ENCODE measurements at places on chromosomes 2 and 18.
A peak's percentile ranks its signal among the peaks of the same experiment; 100 is the strongest.

DNA sequence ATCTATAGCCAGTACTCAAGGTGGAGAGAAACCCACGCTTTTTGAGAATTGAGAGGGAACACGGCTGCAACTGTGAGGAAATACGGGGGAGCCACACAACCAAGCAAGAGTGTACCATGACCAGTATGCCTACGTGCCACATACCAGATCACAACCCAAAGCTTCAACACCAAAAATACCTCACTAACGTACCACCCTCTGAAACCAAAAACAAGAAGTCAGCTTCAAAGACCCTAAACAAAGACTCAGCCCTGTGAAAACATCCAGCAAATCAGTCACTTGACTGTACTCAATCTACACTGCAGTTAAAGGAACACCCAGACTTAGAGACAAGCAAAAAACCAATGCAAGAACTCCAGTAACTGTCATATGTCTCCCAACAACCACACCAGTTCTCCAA lies 17.0 kb downstream of the RNU4ATAC start:
- no peaks in the 10 kb centered on the region for H3K27me3 ChIP-seq
- no peak overlapping the region for H3K4me3 ChIP-seq
- H3K27ac ChIP-seq: peak overlapping the region; percentile 39

DNA sequence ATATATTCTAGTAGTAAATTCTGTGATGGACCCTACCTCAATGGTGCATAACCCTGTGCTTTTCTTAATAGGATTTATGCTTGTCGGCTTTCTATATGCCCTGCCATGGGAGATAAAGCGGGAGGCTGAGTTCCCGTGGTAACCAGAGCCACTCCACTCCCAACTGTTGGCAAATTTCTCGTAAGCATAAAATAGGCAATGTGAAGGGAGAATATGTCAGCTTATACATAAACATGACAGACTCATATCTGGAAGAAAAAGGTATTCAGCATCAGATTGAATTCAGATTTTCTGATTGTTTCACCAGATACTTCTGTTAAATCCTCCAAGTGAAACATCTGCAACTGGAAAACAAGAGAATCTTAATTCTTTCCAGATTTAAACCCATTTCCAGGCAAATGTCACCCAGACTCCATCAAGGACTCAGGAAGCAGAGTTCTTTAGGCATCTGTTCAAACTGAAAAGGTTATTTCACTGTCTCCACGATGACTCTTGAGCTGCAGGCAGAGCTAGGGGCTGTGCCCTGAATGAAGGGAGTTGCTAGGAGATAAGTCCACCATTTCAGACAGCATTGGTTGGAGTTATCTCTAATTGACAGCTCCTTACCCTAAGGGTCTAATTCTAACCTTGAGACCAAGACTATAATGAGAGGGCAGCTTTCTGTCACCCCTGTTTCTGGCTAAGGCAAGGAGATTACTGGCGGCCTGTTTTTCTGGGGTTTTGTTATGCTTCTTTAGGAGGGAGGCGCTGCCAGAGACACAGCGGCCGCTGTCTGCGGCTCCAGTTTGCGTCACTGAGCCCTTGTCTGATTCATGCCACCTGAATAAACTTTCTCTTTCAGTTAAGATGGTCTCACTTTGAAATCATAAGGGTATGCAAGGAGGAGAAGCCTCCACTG lies 381.3 kb downstream of the SOX11 start:
- H3K4me3 ChIP-seq: no peak overlapping the region
- no peaks in the 10 kb centered on the region for H3K4me1 ChIP-seq

DNA sequence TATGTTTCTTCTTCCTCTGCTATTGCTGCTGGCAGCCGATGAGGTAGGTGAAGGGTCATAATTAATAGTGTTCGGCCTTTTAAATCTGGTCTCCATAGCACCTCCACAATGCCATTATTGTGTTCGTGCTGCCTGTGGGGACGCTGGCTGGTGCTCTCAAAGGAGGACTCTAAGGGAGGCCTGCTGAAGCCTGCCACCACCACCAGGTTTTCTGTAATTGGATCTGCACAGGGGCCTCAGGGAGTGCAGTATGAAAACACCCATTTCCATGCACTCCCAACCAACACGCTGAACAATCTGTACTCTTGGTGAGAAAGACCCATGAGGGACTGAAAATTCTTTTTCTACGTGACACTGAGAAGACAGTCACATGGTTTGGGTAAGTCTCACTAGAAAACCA lies 17.6 kb upstream of the CLIP4 start:
- H3K4me3 ChIP-seq: no peak overlapping the region
- H3K27me3 ChIP-seq: peaks cover 10% of the 10 kb centered on the region

DNA sequence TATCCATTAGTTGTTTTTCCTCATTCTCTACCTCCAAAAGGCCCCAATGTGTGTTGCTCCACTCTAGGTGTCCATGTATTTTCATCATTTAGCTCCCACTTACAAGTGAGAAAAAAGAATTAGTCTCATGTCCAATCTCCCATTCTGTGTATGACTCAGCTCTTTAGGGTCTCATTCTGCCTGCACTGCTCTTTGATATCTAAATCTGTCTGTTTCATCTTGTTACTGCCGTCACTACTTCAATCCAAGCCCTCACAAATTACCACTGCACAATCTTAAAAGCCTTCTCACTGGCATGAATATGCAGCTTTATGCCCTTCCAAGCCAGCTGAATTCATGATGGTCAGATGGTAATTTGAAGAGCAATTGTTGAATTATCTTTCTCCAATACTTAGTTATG lies 480.5 kb downstream of the TRIB2 start:
- no peaks in the 10 kb centered on the region for H3K36me3 ChIP-seq
- no peak overlapping the region for H3K4me3 ChIP-seq
- H3K27ac ChIP-seq: no peak overlapping the region

GRCh38 chr18:48934723-48935432 lies 15.9 kb downstream of the SMAD7 start:
- DNase-seq: no peak
- H3K4me1 ChIP-seq: peaks cover 92% of the 10 kb centered on the region
- peaks cover 50% of the 10 kb centered on the region for H3K36me3 ChIP-seq
- H3K27me3 ChIP-seq: no peaks in the 10 kb centered on the region
- H3K4me3 ChIP-seq: peak overlapping the region; percentile 72

GRCh38 chr2:187429989-187430388 lies 18.1 kb downstream of the CALCRL start:
- no peak overlapping the region for H3K27ac ChIP-seq
- no peaks in the 10 kb centered on the region for H3K27me3 ChIP-seq
- H3K4me1 ChIP-seq: no peaks in the 10 kb centered on the region
- no peak for DNase-seq

DNA sequence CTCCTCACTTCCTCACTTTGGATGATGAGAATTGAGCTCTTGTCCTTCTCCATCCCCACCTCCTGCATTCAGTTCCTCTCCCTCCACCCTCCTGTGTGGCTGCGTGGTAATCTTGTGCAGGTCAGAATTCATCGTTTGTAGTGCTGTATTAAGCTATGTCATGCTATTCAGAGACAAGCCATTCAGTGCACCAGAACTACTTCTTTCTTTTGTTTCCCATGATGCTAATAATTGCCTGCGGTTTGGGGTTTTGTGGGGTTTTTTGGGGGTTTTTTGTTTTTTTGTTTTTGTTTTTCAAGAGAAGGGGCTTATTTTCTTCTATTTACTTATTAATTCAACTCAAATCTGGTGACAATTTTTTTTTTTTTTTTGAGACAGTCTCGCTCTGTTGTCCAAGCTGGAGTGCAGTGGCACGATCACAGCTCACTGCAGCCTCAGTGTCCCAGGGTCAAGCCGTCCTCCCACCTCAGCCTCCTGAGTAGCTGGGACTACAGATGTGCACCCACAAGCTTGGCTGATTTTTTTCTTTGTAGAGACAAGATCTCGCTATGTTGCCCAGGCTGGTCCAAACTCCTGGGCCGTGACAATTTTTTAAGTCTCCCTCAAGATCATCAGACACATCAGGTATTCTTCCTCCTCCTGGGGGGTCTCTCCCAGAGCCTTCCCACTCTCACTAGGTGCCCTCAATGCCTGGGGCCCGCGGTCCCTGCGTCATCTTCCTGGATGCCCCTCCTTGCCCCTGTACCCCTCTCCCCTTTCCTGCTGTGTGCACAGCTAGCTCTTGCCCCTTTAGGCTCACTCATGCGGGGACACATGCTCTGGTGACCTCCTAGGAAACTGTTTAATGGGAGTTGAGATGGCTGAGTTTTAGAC lies 37.8 kb downstream of the MAL start:
- H3K27me3 ChIP-seq: peaks cover 48% of the 10 kb centered on the region
- H3K4me1 ChIP-seq: peaks cover 11% of the 10 kb centered on the region
- H3K27ac ChIP-seq: no peak overlapping the region
- no peaks in the 10 kb centered on the region for H3K36me3 ChIP-seq
- DNase-seq: no peak
- H3K4me3 ChIP-seq: no peak overlapping the region

DNA sequence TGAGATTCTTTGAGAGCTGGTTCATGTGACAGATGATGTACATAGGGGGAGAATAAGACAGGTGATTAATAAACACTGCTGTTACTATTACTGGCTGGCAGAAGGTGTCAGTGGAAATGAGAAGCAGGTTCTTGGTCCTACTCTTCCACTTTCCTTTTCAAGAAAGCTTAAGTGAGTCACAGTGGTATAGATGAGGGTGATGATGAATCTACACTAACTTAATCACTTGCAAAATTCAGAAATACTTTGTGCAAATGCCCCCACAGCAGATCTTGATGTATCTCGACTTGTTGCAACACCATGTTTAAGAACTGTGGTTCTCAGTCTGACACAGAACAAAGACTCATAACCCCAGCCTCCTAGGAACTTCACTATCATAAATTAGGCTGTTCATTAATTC lies 35.9 kb upstream of the MGAT5 start:
- DNase-seq: no peak
- peaks cover 53% of the 10 kb centered on the region for H3K4me1 ChIP-seq
- H3K4me3 ChIP-seq: peak overlapping the region; percentile 45
- H3K27ac ChIP-seq: peak overlapping the region; percentile 69
- H3K27me3 ChIP-seq: no peaks in the 10 kb centered on the region

GRCh38 chr2:149068996-149069888 lies 30.7 kb downstream of the LYPD6B start:
- peaks cover 1% of the 10 kb centered on the region for H3K36me3 ChIP-seq
- no peak overlapping the region for H3K4me3 ChIP-seq
- H3K27ac ChIP-seq: no peak overlapping the region
- peaks cover 6% of the 10 kb centered on the region for H3K4me1 ChIP-seq

- H3K27ac ChIP-seq: no peak overlapping the region
- peaks cover 4% of the 10 kb centered on the region for H3K36me3 ChIP-seq
- peaks cover 23% of the 10 kb centered on the region for H3K4me1 ChIP-seq
Observed at GRCh38 chr18:12408247-12408869, 629 bp downstream of the PRELID3A start.

GRCh38 chr2:240965296-240965904 lies 33.0 kb upstream of the SNED1 start:
- no peaks in the 10 kb centered on the region for H3K4me1 ChIP-seq
- no peak for DNase-seq
- no peaks in the 10 kb centered on the region for H3K27me3 ChIP-seq
- H3K27ac ChIP-seq: no peak overlapping the region

DNA sequence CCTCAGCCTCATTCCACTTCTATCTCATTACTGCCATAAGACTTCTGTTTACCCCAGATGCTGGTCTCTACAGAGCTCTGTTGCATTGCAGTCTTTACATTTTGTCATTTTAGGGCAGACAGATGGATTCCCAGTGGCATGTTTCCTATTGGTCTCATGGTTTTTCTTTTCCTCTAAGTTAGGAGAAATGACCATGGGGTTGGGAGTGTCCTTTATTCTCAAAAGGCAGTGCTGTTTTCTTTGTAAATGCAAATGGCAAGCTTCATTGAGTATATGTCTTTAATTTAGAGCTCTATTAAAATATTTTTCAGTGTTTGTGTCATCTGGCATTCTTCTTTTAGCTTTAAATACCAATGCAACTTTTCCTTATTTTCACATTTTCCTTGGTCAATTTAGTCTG lies 57.0 kb downstream of the MSTN start:
- no peak overlapping the region for H3K27ac ChIP-seq
- H3K4me3 ChIP-seq: no peak overlapping the region
- peaks cover 18% of the 10 kb centered on the region for H3K27me3 ChIP-seq
- no peak for DNase-seq
- peaks cover 2% of the 10 kb centered on the region for H3K36me3 ChIP-seq

DNA sequence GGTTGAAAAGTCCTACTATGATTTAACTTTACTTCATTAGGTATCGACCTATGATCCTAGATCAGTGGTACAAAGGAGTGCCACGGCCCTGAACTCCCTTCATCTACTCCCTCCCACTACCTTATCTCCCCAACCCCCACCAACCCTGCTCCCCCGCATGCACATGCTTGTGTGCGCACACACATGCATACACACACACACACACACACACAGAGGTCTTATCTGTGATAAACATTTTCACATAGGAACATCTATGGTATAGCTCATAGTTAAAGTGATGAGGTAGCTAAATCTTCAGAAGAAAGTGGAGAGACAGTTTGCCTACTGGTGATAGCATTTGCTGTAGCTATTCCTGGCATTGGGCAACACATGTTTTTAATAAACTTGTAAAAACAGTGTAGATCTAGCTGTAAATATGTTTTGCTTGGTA lies 471.3 kb downstream of the ZEB2 start:
- H3K27ac ChIP-seq: no peak overlapping the region
- peaks cover 3% of the 10 kb centered on the region for H3K36me3 ChIP-seq
- no peaks in the 10 kb centered on the region for H3K27me3 ChIP-seq
- no peaks in the 10 kb centered on the region for H3K4me1 ChIP-seq
- no peak for DNase-seq
- no peak overlapping the region for H3K4me3 ChIP-seq

DNA sequence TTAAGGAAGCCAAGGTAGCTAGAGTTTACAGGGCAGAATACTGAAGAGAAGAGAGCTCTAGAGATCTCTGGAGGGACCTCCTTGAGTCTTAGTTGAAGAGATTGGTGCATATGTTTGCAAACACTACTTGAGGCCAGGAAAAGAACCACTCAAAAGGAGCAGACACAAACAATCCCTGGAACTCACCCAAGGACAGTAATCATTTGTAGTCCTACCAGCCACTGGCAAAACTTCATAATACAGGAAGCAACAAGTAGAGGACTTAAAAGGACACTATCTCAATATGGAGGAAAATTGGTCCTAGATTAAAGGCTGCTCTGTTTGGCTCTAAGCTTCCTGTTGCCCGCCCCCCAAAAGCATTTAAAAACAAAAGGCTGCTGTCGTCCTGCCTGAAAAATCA lies 46.9 kb upstream of the UBXN4 start:
- peak overlapping the region; percentile 59 for H3K27ac ChIP-seq
- no peak for DNase-seq
- no peak overlapping the region for H3K4me3 ChIP-seq
- H3K27me3 ChIP-seq: no peaks in the 10 kb centered on the region
- no peaks in the 10 kb centered on the region for H3K4me1 ChIP-seq
- peaks cover 9% of the 10 kb centered on the region for H3K36me3 ChIP-seq

- H3K27me3 ChIP-seq: no peaks in the 10 kb centered on the region
- H3K36me3 ChIP-seq: no peaks in the 10 kb centered on the region
- no peaks in the 10 kb centered on the region for H3K4me1 ChIP-seq
- H3K27ac ChIP-seq: no peak overlapping the region
Observed at GRCh38 chr2:163723348-163723747, 12.5 kb downstream of the FIGN start.

GRCh38 chr2:237961637-237962036 lies 5.2 kb upstream of the UBE2F start:
- H3K36me3 ChIP-seq: peaks cover 7% of the 10 kb centered on the region
- DNase-seq: no peak
- H3K4me1 ChIP-seq: peaks cover 11% of the 10 kb centered on the region
- H3K27ac ChIP-seq: no peak overlapping the region
- no peaks in the 10 kb centered on the region for H3K27me3 ChIP-seq
- no peak overlapping the region for H3K4me3 ChIP-seq

All from central memory CD8-positive, alpha-beta T cell (primary cell).